ENCODE measurements at places on chromosomes 1 and 21.

- DNase-seq, result no peak
Measured at GRCh38 chr1:91885213-91885715, 687 bp downstream of the TGFBR3 start.

GRCh38 chr1:63343922-63344321 is 21.6 kb downstream of the FOXD3 start:
- DNase-seq, result no peak

DNA sequence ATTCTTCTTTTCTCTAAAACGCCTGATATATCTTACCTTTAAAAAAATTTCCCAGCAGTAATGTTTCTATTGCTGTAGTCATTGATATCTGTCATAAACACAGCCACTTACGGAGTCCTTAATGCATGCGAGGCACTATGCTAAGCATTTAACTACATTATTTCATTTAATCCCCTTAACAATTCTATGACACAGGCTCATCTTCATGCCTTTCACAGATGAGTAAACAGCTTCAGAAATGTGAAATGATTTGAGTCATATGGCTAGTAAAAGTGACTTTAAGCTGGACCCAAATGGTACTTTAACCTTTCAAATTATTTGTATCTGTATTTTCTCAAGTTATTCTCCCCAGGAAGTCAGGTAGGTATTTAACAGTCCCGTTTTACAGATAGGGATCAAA is 125.1 kb upstream of the FGGY start:
- no peak for DNase-seq

DNA sequence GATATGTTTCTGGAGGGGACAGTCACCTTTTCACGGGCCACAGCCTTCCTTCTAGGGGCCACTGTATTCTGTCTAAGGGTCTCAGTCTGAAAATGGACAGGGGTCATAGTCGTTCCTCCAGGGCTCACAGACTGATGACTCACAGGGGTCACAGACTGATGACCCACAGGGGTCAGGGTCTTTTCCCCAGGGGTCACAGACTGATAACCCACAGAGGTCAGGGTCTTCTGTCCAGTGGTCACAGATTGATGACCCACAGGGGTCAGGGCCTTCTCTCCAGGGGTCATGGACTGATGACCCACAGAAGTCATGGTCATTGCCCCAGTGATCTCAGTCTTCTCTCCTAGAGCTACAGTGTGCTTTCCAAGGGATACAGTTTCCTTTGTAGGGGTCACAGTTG is 12.8 kb downstream of the OVGP1 start:
- DNase-seq, result no peak

DNA sequence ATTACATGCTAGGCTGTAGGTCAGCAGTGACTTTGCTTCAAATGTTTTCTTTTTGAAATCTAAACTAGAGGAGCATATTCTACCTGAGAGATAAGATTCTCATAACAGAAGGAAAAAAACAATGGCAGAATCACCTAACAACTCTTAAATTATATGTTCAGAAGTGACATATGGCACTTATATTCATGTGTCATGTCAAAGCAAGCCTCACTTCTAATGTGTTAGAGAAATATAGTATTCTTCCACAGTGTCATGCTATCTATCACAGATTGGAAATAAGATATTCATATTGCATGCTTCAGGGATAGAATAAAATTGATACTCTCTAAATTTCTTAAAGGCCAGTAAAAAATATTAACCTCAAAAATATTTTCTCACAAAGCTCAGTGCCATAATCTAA is 874.6 kb upstream of the PRMT6 start:
- DNase-seq, result no peak

DNA sequence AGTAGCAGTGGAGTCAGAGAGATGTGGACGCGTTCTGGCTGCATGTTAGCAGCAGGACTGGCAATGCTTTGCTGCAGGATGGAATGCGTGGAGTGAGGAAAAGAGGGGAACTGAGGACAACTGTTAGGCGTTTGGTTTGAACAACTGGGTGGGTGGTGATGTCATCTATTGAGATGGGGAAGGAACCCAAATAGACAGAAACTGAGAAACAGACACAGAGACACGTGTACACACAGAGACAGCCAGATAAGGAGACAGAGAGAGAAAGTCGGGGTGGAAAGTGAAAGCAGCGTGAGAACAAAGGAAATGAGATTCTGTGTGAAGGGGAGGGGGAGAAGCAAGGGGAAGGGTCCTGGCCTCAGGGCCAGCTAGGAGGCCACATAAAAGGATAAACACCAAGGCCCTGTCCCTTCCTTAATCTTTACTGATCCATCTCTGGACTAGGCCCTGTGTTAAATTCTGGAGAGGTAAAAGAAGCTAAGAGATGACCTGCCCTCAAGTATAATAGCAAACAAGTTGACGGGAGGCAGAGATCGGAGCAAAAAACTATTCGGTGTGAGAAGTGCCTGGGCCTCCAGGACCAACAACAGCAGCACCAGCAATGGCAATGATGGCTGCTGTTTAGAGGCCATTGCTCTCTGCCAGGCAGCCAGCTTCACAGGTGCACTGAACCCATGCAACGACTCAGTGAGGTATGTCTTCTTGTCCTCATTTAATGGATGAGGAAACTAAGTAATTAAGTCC is 31.6 kb downstream of the VWA5B1 start:
- no peak for DNase-seq

DNA sequence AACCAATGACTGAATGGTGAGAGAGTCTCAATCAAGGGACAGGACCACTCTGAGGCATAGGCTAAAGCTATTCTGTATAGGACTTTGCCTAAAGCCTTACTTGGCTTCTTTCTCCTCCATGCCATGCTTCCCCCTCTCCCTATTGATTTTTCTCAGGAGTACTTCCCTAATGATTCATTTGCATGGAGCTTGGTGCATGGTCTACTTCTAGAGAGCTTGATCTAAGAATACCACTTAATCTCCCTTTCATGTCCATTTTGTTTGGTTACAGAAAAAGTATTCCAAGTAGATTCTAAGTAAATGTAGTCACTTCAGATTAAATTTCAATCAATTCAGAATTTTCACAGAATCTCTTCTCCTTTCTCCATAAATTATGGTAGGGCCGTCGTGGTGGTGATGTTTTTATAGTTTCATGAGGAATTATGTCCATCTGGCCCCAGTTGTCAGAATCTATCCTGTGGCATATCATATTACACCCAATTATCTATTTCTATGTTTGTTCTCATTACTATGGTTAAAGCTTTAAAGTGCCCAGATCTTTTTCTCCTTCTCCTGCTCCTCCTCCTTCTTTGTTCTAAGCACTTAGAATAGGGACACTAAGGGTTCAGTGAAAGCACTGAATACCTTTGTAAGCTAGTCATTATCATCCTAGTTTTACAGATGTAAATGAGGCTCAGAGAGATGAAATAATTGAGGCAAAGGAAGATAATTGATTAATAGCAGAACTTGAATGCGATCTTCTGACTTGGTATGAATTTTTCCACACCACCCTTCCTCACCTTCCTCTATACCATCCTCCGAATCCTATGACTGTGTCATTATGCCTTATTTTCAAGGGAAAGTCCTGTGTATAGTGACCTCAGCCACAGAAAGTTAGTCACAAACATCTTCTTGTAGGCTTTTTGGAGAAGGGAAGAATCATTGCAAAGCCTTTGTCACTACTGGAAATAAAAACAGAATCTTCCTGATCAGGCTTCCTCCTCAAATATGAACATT is 85.6 kb upstream of the ZRANB2 start:
- no peak for DNase-seq

DNA sequence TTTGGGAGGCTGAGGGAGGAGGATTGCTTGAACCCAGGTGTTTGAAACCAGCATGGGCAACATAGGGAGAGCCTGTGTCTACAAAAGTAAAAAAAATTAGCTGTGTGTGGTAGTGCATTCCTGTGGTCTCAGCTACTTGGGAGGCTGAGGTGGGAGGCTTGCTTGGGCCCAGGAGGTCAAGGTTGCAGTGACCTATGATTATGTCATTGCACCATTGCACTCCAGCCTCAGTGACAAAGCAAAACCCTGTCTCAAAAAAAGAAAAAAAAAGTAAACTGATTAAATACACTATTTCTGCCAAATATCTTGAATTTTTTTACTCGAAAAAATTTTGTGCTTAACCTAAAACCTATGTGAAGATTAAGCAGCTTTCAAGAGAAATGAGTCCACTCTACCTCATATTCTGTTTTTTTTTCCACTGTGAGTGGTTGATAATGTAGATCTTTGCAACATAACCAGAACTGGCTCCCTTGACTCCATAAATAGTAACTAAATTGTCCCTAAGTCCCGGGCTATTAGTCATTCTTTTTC is 19.4 kb upstream of the ZNF281 start:
- no peak for DNase-seq

DNA sequence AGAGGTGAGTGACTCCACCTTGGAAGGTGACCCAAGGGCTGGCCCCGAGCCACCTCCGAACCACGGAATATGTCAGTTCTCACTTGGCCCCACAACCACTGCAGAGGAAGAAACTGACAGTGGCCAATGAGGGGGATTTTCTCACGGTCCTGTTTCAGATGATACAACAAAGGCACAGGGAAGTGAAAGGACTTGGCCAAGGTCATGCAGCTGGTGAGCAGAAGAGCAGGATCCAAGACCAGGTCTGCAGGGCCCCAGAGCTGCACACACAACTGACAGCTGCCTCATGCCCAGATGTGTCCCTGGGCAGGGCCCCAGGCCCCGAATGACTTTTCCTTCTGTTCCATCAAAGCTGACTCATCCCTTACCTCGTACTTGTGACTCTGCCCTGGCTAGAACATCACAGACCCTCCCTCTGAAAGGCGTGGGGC is 25.8 kb upstream of the EVA1B start:
- no peak for DNase-seq

DNA sequence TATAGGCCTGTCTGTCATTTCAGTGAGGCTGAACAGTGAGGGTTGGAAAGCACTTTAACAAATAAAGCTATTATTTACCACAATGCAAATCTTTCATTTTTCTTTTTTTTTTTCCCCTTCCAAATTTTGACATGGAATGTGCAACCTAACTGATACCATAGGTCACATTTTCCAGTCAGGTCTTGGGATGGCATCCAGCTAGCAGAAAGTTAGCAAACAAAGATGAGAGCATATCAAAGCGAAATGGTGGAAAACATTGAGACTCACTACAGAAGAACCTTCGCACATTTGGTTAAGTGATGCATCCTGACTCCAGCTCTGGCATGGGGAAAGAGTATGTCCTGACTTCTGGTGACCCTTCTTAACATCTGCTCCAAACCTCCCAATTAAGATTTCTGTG is 105.1 kb upstream of the L1TD1 start:
- no peak for DNase-seq

- no peak for DNase-seq
Measured at GRCh38 chr1:64263856-64264255, 60.4 kb downstream of the UBE2U start.

DNA sequence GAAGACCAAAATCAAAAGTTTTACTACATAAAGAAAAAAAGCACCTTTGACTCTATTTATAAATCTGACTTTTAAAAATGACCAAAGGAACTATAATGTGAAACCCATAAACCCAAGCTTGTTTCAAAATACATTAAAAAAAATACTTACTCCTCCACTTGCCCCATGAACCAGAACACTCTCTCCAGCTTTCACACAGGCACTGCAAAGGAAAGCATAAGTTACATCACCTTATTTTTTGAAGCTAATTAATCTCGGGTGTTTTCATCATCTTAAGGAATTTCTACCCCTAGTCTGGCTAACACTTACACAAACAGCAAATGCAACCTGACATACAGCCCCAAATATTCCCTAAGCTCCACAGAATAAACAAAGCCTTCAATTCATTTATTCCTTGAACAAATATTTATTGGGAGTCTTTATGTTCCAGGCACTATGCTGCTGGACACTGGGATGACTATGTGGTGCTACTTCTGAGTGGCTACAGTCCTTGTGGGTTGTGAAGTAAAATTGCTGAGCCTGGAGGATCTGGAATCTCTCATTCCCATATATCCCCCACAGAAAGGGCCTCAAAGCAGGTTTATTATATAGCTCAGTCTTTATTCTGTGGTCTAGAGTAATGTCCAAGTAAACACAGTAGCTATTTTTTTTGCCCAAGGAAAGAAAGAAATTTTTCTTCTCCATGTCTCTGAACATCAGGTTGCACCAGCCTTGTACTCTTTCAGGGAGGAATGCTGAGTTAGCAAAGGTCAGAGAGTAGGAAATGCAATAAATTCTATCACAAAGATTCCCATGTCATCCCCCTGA is 18.2 kb downstream of the CRYZ start:
- DNase-seq, result no peak

GRCh38 chr1:229557913-229558414 is 543 bp downstream of the ABCB10 start:
- DNase-seq, result peak; percentile 33

GRCh38 chr1:103230061-103230460 is 121.7 kb upstream of the COL11A1 start:
- no peak for DNase-seq

- no peak for DNase-seq
Measured at GRCh38 chr1:244314921-244315559, 136.7 kb downstream of the ADSS2 start.

GRCh38 chr1:184416481-184416880 is 29.7 kb downstream of the C1orf21 start:
- no peak for DNase-seq

DNA sequence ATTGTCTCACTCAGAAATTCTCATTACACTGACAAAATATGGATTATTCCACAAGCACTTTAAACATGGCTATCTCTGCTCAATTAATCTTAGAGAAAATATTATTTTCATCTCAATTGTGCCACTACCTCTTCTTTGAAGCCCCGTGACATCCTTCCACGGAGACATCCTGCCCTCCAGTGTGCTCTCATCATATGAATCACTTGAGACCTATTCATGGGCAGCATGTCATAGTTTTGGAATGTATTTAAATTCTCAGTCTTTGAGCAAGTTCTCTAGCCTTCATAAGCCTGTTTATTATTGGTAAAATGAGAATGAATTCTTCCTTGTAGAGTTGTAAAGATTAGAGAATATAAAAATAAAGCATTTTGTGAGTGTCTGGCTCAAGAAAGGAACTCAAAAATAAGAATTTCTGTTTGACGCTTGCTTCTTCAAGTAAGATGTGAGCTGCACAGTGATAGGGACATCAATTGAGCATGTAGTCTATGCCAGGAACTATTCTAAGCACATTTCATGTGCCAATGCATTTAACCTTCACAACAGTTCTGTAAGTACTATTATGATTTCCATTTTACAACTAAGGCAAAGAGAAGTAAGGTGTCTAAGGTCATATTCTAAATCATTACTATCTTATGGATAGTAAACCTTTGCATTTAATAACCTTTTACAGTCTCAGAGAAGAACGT is 557.4 kb upstream of the ZRANB2 start:
- DNase-seq, result no peak

All from hippocampal formation (tissue), 2 donors.